ENCODE measurements at places on chromosomes 11 and 22.

- DNase-seq, result no peak
Observed at GRCh38 chr11:90465553-90465952, 242.7 kb upstream of the CHORDC1 start.

DNA sequence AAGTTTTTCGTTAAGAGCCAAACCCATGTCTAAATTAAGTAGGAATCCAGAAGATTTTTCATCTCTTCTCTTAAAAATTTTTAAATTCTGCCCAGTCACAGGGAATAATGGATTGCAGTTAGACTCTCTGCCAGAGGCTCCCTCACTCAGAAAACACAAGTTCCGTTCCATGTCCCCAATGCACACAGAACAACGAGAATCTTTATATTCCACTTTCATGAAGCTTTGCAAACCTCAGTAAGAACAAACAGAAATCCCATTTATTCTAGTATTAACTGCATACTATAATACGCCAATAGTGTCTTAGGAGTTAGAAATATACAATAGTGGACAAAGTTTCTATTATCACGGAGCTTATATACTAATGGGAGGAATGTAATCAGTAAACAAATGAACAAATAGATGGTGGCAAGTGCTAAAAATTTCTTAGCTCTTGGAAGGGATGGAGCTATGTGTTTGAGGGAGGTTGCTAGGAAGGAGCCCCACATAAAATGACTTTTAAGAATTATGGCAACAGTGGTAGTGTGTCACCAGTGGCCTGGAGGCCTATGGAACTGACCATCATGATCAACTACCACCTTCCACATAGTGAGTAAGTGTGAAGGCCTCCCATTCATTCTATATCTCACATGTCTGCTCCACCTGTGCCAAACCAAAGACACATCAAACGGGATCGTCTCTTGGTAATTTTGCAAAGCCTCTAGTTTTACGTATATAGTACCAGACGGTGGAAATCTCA, 24.9 kb downstream of the PICALM start:
- no peak for DNase-seq

- DNase-seq, result no peak
Observed at GRCh38 chr22:26889802-26890201, 232.4 kb downstream of the MIAT start.

DNA sequence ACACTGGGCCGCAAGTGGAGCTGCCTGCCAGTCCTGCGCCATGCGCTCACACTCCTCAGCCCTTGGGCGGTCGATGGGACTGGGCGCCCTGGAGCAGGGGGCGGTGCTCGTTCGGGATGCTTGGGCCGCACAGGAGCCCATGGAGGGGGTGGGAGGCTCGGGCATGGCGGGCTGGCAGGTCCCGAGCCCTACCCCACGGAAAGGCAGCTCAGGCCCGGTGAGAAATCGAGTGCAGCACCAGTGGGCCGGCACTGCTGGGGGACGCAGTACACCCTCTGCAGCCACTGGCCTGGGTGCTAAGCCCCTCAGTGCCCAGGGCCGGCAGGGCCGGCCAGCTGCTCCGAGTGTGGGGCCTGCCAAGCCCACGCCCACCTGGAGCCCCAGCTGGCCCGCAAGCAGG, 328.7 kb upstream of the LRRC4C start:
- DNase-seq, result no peak

DNA sequence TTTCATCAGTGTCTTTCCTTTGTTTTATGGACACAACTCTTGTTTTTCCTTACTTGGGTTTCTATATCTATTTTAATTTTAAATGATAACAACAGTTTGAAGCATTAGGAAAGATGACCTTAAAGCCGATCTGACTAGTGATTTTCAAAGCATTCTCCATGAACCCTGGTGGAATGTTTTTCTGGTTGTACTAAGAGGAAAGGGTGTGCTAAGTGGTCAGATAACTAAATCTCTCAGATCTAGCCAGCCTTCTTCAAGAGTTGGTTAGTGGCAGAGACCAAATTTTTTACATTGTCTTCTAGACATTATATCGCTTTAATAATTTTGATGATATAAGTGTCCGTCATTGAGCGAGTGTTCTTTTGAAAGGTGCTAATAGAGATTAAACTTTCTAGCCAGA, 134.4 kb downstream of the METTL15 start:
- no peak for DNase-seq

DNA sequence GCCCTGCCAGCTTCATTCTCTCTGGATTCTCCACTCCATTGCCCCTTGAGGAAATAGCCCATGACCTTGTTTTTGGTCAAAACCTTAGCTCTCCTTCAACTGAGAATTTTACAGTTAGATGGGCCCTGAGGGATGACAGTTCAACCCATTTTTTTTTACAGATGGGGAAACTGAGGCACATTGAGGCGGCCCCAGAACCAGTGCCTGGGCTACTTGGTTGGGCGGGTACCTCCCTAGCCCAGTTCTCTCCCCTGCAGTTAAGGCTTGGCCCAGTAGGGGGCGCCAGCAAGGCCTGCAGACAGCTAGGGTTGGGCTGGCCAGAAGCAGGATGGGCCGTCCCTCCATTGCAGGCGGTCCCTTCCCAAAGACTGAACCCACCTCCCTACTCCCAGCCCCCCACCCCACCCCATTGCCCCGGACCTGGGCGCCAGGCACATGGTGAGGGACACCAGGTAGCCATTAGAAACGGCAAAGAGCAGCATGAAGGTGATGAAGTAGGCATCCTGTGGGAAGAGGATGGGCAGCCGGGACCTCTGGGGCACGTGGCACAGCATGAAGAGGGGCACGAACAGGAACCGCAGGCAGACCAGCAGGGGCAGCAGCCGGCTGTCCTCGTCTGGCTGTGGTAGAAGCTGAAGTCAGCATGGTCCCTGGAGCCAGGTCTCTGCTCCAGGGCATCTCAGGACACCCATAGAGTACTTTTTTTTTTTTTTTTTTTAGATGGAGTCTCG, 7.6 kb downstream of the SLC29A2 start:
- DNase-seq, result no peak

GRCh38 chr11:123822599-123822998, 16.4 kb upstream of the OR6M1 start:
- DNase-seq, result no peak

DNA sequence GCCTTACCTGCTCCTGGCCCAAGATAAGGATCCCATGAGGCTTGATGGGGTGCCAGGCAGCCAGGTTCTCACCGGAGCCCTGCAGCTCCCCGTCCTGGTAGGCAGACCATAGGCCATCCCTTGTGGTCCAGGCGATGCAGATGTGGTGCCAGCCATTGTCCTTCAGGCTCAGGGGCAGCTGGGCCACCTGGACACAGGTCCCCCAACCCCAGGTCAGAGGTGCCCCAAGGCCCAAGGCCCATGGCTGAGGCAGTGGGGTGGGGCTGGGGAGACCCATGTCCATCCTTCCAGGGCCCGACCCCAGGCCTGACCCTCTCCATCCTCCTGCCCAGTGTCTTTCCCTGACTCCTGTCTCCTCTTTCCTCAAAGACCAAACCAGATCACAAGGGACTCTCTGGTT, 20.8 kb downstream of the NPTXR start:
- no peak for DNase-seq

DNA sequence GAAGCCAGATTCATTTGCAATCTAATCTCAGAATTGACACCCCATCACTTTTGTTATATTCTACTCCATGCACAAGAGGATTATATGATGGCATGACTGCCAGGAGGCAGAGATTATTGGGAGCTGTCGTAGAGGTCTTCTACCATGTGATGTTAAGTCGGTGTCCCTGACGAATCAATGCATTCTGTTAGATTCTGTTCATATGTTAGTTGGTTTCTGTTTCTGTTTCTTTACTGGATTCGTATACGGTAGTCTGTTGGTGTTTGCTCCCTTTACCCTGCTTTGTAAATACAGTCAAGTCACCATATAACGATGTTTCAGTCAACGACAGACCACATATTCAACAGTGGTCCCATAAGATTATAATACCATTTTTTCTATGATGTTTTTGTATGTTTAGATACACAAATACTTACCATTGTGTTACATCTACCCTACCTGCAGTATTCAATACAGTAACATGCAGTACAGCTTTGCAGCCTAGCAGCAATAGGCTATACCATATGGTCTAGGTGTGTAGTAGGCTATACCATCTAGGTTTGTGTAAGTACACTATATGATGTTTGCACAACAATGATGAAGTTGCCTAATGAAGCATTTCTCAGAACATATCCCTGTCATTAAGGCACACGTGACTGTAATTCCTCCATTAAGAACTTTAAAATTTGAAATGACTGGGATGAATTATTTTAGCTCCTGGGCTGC, 22.8 kb upstream of the RASSF10 start:
- no peak for DNase-seq

DNA sequence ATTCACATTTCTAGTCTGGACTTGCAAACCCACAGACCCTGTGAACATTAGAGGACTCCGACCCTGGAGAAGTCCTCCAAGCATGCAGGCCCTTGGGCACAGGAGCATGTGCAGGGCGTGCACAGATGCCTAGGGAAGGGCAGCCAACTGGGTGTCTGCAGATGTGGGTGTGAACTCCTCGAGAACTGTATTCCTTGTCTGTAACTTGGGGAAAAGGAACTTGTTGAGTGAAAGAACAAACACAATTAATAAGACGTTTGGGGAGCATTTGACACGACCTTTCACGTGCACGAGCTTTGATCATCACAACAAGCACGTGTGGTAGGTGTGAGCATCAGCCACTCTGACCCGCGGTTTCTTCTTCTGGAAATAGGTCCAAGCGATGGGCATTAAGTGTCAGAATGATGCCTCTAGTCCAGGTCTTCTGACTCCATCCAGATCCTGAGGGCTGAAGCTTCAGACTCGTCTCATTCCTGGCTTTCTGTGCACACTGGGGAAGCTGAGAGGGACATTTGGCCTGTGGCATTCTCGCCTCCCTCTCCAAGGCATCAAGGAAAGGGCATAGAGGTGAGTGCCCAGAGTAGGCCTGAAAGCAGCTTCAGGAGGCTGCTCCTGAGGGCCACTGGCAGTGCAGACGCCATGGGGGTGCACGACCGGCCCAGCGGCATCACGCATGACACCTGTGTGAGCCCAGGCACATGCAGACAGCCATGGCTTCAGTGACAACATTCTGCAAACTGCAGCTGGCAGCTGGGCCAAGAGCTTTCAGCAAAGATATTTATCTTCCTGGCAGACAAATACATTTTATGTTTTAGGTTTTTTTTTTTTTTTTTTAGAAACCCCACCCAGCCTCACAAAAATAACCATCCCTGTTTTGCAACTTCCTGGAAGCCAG, 32.5 kb downstream of the ALX4 start:
- no peak for DNase-seq

DNA sequence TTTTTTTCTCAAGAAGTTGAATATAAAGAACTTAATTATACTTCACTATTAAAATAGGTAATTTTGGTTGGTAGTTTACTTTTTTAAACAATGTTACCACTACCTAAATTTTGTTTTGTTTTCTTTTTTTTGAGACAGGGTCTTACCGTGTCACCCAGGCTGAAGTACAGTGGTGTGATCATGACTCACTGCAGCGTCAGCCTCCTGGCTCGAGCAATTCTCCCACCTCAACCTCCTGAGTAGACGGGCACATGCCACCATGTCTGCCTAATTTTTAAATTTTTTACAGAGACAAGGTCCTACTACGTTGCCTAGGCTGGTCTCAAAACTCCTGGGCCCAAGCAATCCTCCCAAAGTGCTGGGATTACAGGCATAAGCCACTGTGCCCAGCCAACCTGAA, 17.6 kb downstream of the SPCS2 start:
- DNase-seq, result no peak

GRCh38 chr22:40004836-40005235, 10.1 kb downstream of the FAM83F start:
- no peak for DNase-seq

- DNase-seq, result no peak
Observed at GRCh38 chr22:30868663-30869385, 99.8 kb downstream of the MORC2 start.

DNA sequence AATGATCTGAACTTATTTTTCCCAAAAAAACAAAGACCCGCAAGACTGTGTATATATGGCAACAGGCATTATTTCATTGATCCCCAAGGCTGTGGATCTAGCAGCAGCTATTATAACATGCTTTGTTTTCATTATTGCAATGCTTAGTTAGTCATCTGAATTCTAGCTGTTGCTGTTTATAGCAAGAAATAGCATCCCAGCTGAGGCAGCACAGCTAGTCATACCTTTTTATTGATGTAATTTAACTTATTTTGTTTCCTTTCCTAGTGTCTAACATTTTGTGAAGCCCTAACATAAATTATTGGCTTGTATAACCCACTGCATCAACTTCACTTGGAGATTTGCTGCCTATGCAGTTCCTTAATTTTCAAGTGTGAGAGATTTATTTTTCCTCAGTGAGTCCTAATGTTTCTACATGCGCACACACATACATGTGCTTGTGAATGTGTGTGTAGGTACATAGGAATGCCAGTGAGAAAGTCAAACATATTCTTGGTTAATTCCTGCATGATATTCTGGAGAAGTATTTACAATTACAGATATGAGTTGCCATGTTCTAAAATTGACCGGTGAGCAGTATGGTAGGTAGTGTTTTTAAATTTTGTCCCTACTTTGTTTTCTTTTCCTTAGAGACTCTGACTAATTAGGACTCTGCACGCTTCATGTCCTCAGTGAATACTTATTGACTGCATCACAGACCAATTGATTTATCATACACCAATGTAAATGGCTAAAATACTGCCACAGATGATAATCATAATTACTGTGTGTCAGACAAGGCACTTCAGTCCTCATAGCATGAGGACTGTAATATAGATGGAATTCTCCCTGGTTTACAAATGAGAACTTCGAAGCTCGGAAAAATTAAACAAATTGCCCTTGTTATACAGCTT, 119.3 kb downstream of the WNT11 start:
- no peak for DNase-seq

- DNase-seq, result no peak
Observed at GRCh38 chr22:45506816-45507360, 4.2 kb downstream of the FBLN1 start.

DNA sequence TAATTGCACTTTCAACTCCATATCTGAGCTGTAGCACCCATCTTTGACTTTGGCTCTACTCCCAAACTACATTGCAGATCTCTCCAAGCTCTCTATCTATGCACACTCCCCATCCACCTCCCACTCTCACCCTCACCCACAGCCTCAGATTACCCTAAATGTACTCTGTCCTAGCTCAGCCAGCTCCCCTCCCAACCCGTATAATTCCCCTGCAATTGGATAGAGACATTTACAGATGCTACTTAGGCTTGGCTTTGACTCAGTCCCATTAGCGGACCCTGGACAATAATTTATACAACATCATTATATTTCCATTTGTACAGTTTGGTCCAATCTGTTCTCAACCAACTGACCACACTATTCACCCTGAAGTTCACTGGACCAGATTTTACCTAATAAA, 338.9 kb upstream of the ANO3 start:
- DNase-seq, result no peak

DNA sequence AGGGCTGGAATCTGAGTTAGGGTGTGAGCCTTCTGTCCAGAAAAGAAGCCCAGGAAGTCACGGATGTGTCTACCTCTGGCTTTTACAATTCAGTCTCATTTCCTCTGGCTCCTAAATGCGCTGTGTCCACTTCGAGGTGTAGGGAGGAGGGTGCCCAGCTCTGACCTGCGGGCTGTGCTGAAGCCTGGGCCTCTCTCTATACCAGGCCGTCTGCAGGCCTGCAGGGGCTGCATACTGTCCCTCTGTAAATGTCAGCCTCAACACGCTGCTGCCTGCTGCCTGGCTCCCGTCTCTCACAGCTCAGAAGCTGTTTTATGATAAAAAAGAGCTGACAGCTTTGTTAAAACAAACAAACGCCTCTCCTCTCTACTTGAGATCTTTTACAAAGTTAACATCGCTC, 14.5 kb downstream of the ARVCF start:
- DNase-seq, result no peak

GRCh38 chr11:96943970-96944369, 554.2 kb downstream of the JRKL start:
- no peak for DNase-seq
